ENCODE measurements at places on chromosomes 11 and 22. TPM values are rescaled to one million over a fixed set of nuclear protein-coding genes. Genes with fewer than 3 reads are reported as not detected.

The CYTH4 gene
- 5.1 TPM for polyA plus RNA-seq

The SMC1B gene
- 0.20 TPM for polyA plus RNA-seq

The KIRREL3 gene
- 2.4 TPM for polyA plus RNA-seq

The RAPSN gene
- polyA plus RNA-seq = 73.5 TPM

Measured in muscle of arm (tissue), 14 donors.